ENCODE measurements at places on chromosomes 4 and X.
A peak's percentile ranks its signal among the peaks of the same experiment; 100 is the strongest.

DNA sequence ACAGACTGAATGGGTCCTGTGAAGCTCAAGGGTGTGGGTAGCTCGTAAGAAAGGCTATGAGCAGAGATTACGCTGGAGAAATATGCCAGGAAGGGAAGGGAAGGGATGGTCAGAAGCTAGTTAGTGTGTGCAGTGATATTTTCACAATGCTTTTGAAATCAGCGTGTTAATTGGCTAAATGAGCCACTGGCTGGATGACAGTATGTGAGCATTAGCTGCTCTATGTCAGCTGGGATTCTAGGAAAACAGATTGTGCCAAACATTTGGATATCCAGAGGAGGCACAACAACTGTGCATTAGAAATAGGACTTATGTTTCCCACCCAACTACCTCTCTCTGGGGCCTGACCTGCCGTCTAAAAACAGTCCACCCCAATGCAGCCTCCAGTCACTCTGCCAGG is 168.5 kb downstream of the DHRSX start:
- DNase-seq = no peak

DNA sequence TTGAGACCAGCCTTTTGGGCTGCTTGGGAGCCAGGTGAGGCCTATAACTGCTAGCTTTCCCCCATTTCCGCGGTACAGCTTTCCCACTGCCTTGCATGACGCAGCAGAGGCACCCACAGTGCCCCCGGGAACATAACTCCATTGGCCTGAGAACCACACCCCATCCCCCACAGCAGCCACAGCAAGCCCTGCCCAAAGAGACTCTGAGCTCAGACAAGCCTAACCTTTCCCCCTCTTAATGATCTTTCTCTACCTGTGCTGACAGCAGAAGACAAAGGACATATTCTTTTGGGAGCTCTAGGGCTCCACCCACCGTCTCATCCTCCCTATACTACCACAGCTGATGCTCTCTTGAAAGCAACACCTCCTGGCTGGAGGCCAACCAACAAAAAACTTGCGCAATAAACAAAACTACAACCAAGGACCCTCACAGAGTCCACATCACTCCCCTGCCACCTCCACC is 114.8 kb downstream of the FANCB start:
- DNase-seq = no peak

DNA sequence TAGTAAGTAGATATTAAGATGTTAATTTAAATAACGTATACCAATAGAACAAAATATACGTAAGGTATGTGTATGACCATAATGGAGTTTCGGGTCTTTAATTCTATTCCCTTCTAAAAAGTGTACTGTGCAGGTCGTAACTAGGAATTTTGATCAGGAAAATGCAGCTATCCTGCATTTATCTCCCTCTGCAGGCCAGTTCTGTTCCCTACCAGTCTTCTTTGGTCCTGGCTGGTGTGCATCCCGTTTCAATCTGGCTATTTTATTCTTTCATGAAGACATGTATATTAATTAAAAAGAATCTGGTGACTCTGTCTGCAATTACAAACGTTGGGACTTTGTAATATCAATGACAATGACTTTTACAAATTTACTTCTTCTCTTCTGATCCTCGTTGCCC is 534.1 kb upstream of the AADAT start:
- no peak for DNase-seq

GRCh38 chr4:11427121-11427996 is 1.3 kb downstream of the HS3ST1 start:
- no peak for DNase-seq

DNA sequence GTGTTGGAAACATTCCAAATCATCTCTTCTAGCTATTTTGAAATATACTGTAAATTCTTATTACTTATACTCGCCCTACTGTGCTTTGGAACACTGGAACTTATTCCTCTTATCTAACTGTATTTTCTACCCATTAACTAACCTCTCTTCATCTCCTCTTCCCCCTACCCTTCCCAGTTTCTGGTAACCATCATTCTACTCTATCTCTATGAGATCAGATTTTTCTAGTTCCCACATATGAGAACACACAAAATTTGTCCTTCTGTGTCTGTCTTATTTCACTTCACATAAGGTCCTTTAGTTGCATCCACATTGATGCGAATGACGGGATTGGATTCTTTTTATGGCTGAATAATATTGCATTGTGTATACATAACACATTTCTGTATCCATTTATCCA is 1003.8 kb upstream of the INTU start:
- DNase-seq = no peak

DNA sequence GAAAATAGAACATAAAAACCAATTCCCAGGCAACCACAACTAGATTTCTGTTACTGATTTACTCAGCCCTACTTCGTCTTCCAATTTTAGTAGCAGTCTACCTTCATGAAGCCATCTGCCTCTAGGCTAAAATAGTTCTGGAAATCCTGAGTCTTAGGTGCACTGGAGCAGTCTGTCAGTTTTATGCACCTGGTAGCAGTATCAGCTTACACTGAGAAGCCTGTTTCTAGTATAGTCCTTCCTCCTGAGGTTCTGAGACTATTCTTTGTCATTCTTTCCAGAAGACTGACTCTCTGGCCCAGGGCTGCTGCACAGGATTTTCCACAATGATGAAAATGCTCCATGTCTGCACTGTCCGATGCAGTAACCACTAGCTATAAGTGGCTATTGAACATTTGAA is 16.9 kb upstream of the HPRT1 start:
- no peak for DNase-seq

DNA sequence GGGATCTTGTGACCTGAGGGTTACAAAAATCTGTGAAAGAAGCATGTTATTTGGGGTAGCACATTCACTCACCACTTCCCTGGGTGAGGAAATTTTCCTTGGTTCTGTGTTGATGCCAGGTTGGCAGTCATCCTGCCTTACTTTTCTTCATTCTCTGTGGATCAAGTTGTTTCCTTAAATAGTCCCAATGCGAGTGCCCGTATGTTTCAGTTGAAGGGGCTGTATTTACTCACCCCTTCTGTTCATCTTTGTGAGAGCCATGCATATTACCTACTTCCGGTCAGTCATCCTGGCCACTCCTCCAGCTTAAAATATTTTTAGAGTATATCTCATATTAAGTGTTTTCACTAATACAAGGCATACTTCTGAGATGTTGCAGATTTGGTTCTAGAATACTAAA is 2.6 kb upstream of the UGT2B7 start:
- no peak for DNase-seq

GRCh38 chr4:184287697-184288255 is 70.1 kb upstream of the ENPP6 start:
- no peak for DNase-seq

DNA sequence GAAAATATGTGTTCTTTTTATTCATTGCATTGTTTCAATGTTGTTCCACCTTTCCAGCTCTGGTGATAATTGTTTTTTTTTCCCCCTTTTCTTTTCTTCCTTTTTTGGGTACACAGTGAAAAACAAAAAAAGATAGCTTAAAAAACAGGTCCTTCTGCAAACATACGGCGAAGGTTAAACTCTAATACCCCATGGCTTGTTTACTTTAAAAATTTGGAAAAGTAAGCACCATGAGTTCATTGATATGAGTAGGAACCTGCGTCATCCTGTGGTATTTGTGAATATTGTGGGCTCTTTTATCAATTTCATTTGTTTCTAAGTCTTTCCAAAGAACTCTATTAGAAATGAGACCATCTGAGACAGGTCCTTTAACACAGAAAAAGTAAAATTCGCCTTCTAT is 123.5 kb downstream of the CHRNA9 start:
- DNase-seq = no peak

GRCh38 chrX:149497626-149498025 is 7.5 kb downstream of the IDS start:
- no peak for DNase-seq

DNA sequence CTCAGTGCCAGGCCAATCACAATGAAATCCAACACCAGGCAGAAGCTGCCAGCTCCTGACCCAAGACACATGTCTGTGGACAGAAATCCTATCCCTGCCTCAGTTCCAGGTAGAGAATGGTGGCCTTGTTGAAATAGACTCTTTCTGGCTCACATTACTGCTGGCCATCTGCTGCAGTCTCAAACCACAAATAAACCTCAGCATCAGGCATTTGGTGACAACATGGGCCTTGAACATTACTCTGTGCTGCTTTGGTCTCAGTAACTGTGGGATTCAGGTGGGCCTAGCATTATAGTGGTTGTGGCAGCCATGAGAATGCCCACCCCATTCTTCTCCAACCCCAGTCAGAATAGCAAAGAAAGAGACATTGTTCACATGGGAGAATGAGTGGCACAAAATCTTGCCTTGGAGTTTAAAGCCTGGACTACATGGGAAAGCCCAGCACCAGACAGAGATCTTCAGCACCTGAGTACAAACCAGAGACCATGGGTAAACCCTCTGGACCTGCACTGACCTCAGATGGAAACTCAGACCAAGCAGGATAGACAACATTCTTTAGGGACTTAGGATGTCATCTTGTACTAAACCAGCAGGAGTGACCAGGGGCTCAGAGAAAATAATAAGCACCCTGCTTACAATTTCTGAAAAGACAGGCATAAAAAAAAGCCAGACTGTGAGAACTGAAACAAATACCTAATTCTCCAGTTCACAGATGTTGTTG is 50.4 kb upstream of the TRAM1L1 start:
- no peak for DNase-seq

GRCh38 chrX:107687445-107687844 is 59.1 kb downstream of the PRPS1 start:
- no peak for DNase-seq

GRCh38 chr4:94676970-94677369 is 80.8 kb upstream of the BMPR1B start:
- DNase-seq = no peak

- no peak for DNase-seq
Observed at GRCh38 chrX:97498093-97498492, 614.4 kb downstream of the RPA4 start.

- no peak for DNase-seq
Observed at GRCh38 chrX:38172596-38172995, 48.1 kb downstream of the SRPX start.

GRCh38 chrX:107465932-107466620 is 16.6 kb downstream of the FRMPD3 start:
- DNase-seq = no peak

GRCh38 chr4:113825272-113825671 is 63.7 kb upstream of the CAMK2D start:
- peak; percentile 8 for DNase-seq

- DNase-seq = no peak
Observed at GRCh38 chr4:143357161-143357845, 20.6 kb downstream of the GAB1 start.

GRCh38 chr4:8073206-8073863 is 85.3 kb downstream of the ABLIM2 start:
- DNase-seq = no peak

DNA sequence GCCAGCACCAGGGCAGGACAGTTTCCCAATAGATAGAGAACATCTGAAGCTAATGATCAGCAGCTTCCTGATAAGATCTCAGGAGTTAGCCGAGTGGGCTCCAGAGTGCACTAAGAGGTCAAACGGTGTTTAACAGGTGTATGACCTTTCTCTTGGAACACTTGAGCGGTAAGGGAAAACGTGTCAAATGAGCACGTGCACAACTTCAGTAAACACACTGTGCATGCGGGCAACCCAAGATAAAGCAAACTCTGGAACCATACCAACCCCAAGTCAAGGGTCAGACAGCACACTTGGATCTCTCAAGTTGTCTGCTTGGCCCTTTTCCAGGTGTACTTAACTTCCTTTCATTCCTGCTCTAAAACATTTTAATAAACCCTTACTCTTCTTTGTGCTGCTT is 1941.5 kb upstream of the PCDH10 start:
- DNase-seq = no peak

GRCh38 chr4:74117024-74117534 is 18.1 kb upstream of the CXCL2 start:
- no peak for DNase-seq

- no peak for DNase-seq
Observed at GRCh38 chrX:71095981-71096759, 519 bp downstream of the FOXO4 start.

DNA sequence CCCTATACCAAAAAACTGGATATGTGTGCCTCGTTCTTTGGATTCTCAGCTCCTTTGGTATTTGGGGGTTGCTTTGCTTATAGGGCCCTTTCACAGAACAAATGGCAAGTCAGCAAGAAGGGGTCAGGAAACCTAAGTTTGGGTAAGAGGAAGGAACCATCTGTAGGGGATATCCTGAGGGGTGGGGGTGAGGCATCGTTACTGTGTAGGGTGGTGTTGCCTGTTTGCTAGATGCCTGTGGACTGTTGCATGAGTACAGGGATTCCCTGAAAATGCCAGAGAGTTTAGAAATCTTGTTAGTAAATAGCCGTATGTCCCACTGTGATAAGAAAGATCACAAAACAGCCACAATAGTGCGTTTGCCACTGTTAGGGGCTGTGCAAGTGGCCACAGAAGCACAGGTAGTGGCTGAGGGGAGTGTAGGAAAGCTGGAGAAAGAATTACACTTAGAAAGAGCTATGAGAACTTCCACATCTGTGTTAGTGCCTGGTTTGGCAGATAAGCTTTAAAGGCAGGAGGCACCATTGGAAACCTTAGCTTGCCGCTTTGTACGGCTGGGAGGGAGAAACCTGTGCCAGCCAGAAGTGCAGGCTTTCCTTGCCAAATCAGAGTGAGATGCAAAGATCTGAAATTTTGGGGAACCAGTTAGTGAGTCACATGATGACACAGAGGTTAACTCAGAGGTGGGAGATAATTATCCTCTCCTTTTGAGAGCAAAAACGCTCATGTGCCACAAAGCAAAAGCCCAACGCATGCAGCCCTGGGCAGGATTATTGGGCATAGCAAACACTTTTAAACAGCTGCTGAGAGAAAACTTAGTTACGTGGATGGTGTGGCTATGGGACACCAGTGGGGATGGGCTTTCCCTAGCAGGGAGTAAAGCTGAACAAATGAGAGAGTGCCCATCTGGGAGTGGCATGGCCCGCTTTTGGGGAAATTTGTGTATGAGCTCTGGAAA is 343.7 kb downstream of the ARAP2 start:
- no peak for DNase-seq

GRCh38 chr4:10077076-10077475 is 39.5 kb downstream of the WDR1 start:
- no peak for DNase-seq

- no peak for DNase-seq
Observed at GRCh38 chr4:89109841-89110540, 1.3 kb upstream of the TIGD2 start.

DNA sequence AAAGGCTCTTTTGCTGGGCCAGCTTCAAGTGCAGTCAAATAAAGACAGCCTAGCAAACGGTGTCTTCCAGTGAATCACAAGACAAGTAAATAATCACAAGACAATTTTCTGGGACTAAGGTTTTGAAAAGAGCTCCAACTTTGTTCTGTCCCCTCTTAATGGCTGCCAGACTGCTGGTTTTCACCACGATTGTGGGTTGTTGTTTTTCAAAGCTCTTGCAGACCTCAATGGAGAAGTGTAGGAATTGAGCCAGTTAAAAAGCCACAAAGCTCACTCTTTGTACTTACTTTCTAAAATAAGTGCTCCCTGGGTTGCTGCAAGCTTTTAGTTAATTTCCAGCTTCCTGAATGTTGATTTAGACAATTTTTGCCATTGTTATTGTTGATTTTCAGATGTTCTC is 405.8 kb upstream of the HTR2C start:
- no peak for DNase-seq

GRCh38 chr4:180698550-180699195 is 1544.5 kb upstream of the TENM3 start:
- DNase-seq = no peak

- DNase-seq = no peak
Observed at GRCh38 chr4:77082886-77083608, 7.3 kb upstream of the CCNI start.

All from stimulated activated CD4-positive, alpha-beta T cell treated with anti-CD3 and anti-CD28 coated beads, Interleukin-12 subunit alpha, Interleukin-12 subunit beta, amount 100 ng/mL, for 4 hours (primary cell).